ENCODE measurements at places on chromosomes 13 and 19.
A peak's percentile ranks its signal among the peaks of the same experiment; 100 is the strongest.

GRCh38 chr19:10866495-10866894 lies 4.9 kb upstream of the CARM1 start:
- no peak for DNase-seq

DNA sequence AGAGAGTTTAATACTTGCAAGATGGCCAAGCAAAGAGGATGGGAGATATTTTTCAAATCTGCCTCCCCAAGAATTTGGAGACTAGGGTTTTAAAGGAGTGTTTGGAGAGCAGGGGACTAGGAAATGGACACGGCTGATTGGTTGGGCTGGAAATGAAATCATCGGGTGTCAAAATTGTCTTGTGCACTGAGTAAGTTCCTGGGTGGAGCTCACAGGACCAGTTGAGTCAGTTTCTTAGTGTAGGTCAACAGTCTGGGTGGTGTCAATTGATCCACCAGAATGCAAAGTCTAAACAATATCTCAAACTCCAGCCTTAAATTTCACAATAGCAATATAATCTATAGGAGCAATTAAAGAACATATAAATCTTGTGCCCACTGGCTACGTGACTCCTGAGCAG lies 23.0 kb upstream of the CEACAM4 start:
- DNase-seq, result no peak

DNA sequence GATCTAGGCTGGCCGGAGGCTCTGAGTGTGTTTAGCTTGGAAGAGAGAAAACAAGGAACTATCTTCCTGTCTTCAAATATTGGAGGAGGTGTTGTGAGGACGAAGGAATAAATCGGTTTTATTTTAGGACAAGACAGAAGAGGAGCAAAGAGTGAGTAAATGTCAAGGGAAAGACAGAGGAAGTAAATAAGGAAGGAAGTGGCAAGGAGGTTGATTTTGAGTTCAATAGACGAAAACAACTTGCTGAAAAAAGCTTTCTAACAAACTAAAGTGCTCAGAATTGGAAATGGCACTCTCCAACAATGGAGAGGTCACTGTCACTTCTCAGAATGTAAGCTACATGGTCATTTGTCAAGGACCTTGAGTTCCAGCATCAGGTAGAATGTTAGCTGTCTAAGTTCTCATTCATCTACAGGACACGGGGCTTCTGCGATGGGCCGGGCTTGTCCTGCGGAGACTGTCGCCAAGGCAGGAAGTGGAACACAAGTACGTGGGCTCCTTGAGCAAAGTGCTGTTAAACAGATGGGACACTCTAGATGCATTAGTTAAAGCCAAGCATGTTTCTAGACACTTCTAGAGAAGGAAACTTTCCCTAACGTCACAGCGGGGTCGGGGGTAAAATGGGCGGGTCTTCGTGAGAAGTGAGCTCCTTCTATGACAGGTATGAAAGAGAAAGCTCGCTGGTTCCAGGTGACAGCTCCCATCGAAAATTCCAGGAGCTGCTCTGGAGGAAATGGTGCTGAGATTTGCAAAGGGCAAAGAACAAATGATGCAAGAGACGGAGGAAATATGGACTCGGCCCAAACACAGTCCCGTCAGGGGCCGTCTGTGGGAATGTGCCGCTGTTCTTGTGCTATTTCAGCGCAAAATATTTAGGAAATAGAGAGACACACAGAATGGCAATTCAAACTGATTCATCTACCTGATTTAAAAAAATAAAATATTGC lies 103.9 kb upstream of the UBL3 start:
- DNase-seq, result peak; percentile 56

- DNase-seq, result no peak
Measured at GRCh38 chr13:26523007-26523406, 34.5 kb upstream of the WASF3 start.

GRCh38 chr19:31140717-31141116 lies 208.5 kb downstream of the TSHZ3 start:
- no peak for DNase-seq

- no peak for DNase-seq
Measured at GRCh38 chr13:112234131-112234875, 141.9 kb upstream of the SPACA7 start.

- no peak for DNase-seq
Measured at GRCh38 chr13:40329781-40330485, 336.5 kb downstream of the FOXO1 start.

GRCh38 chr19:34288381-34288780 lies 34.0 kb downstream of the GARRE1 start:
- peak; percentile 47 for DNase-seq

DNA sequence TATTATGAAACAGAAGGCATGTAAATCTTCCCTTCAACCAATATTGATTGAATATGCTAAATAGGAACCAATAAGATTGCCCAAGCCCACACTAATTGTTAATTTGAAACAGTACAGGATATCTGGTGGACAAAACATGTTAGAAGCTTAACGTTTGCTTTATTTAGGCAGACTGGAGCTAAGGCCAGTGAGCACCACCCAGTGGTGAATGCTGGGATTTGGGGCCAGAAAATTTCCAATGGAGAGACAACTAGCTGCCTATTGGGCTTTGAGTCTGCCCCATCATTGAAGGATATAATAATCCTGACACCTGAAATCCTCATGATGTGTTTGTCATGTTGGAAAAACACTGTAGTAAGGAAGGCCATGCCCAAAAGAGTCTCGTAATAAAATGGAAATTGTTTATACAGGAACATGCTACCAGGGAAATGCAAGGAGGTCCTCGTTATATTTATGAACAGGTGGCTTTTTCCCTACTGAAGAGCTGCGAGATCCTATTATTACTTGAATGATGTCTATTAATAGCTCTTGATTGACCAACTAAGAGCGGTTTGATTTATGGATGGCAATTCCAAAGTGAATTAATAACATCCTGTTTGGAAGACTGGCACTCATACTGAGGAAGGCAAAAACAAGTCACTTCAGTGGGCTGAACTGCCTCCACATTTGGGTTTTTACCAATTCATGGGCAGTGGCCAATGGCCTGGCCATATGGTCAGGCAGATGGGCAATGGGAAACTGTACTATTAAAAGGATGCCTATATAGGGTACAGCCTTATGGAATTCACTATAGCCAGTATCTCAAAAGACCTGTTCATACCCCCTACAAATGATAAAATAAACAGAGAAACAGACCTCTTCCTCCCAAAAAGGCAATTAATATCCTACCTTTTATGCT lies 8.7 kb downstream of the SIGLECL1 start:
- peak; percentile 65 for DNase-seq

DNA sequence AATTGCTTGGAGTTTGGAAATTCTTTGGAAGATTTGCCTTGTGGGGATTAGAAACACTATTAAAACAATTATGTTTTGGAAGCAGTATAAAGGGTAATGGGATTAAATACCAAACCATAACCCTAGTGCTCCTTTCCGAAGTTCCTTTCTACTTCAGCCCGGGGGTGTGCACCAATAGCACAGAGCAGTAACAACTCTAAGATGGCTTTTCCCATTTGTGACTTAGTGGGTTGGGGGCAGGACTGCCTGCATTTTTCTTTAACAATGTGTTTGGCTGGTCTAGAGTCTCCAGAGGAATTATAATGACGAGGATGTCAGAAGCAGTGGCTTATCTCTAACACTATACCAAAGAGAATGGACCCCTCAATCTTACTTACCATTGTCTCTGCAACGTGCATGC lies 11.9 kb upstream of the IL17D start:
- DNase-seq, result no peak

DNA sequence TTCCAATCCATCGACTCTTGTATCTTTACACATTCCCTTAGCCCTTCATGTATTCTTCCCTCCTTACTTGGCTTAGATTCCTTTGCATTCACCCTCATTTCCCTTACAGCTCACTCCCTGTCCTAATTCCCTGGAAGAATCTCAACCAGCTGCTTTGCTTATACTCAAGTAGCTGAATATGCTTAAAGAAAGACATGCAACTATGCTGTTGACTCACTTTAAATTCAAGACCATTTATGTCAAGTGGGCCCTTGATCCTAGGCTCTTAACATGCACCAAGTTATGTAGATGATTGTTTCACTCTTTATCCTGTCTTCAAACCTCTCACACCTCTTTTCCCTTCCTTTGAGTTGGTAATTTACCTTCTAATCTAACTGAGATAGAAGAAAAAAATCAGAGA lies 7.4 kb downstream of the CCDC122 start:
- no peak for DNase-seq

GRCh38 chr13:114004420-114005205 lies 30.7 kb upstream of the C13orf46 start:
- no peak for DNase-seq

GRCh38 chr13:75825161-75825560 lies 189.0 kb downstream of the LMO7 start:
- no peak for DNase-seq

GRCh38 chr13:26971990-26972887 lies 199.4 kb downstream of the USP12 start:
- DNase-seq, result peak; percentile 39

DNA sequence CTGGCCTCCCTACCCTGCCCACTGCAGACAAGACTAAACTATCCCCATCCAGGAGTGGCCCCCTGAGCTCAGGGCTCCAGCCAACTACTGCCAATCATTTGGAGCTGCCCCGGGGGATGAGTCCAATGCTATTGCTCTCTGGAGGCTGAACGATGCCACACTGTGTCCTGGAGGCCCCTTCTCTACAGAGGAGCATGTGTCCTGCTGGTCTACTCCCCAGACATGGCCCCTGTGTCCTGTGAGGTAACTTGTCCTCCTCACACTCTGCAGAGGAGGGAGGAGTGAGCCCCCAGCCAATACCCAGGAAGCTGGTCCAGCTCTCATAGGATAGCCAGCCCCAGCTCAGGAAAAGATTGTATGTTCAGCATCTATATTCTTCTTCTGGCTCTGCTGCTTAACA lies 159.1 kb upstream of the GPR12 start:
- no peak for DNase-seq

DNA sequence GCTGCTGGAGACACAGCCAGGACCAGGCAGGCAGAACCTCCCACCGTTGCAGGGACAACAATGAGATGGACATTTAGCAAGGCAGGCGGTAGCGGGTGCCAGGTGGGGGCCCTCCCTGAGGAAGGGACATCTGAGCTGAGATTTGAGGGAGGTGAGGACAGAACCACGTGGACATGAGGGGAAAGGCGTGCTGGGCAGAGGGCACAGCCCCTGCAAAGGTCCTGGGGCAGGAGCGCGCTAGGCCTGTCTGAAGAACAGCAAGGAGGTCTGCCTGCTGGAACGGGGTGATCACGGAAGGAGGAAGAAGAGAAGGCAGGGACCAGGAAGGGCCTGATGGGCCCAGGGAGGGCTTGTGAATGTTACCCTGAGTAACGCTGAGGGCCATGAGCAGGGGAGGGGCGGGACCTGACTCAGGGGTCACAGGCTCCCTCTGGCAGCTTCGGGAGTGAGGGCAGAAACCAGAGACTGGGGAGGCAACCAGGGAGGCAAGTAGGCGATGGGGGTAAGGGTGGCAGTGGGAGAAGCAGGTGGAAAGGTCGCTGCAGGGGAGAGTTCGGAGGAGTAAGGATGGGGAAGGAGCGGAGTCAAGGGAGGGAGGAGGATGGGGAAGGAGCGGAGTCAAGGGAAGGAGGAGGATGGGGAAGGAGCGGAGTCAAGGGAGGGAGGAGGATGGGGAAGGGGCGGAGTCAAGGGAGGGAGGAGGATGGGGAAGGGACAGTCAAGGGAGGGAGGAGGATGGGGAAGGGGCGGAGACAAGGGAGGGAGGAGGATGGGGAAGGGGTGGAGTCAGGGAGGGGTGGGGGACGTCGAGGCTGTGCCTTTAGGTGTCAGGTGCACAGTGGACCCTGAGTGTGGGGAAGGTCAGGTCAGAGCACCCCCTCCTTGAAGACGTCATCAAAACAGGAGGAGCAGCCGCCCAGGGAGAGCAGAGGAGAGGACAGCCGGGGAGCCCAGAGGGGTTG lies 15.7 kb upstream of the B3GNT3 start:
- no peak for DNase-seq

Measured in stimulated activated CD4-positive, alpha-beta T cell treated with anti-CD3 and anti-CD28 coated beads, Interleukin-15, amount 100 ng/mL, for 24 hours (primary cell).